Astrocyte (in vitro differentiated cells and primary cell): ENCODE measurements at places on chromosomes 7 and 10. TPM values are rescaled to one million over a fixed set of nuclear protein-coding genes. Genes with fewer than 3 reads are reported as not detected.

Gene BICC1
- 23.0 and 37.5 TPM in 2 replicates for total RNA-seq

DNA sequence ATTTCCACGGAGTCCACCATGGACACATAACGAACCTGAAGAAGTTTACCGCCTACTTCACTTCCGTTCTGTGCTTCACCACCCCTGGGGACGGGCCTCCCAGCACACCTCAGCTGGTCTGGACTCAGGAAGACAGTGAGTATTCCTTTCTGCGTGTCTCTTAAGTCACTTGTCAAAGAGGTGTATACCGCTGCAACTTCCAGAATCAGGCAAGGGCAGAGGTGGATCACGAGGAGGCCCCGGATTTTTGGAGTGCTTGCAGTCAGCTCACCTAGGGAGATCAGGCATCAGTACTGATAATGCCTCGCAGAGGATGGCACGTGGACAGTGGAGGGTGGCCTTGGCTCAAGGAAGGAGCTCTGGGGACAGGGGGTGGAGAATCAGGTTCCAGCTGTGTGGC lies 630.4 kb upstream of the FOXK1 start:
- no peak overlapping the region for H3K27ac ChIP-seq
- no peaks in the 10 kb centered on the region for H3K27me3 ChIP-seq
- no peaks in the 10 kb centered on the region for H3K36me3 ChIP-seq

DNA sequence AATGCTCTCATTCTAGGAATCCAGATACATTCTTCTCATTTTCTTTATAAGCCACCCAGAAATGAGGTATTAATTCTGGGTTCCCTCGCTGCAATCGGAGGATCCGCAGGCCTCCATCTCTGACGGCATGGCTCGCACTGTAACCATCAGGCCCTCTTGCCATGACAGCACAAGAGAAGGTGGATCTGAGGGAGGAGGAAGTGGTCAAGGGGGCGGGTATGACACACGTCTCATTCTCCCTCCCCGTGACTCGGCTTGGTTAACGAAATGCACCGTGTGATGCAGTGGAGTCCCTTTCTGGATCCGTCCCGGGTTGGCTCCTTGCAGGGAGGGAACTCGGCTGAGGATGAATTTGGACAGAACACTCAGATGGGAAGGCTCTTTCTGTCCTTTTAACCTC lies 280.2 kb downstream of the TCERG1L start:
- no peak for DNase-seq

Gene ZMYND11
- total RNA-seq: 37.9 and 40.1 TPM in 2 replicates

- no peaks in the 10 kb centered on the region for H3K4me1 ChIP-seq
- peaks cover 3% of the 10 kb centered on the region for H3K27me3 ChIP-seq
- peak; percentile 31 for DNase-seq
- peak overlapping the region; percentile 40 for H3K4me3 ChIP-seq
These were observed 127.9 kb upstream of the STK17A start for GRCh38 chr7:43454936-43455518.

GRCh38 chr10:27959093-27959715 lies 39.7 kb downstream of the ODAD2 start:
- peak; percentile 7 for DNase-seq
- H3K27me3 ChIP-seq: no peaks in the 10 kb centered on the region
- H3K4me3 ChIP-seq: no peak overlapping the region
- H3K36me3 ChIP-seq: no peaks in the 10 kb centered on the region
- no peak overlapping the region for H3K27ac ChIP-seq

DNA sequence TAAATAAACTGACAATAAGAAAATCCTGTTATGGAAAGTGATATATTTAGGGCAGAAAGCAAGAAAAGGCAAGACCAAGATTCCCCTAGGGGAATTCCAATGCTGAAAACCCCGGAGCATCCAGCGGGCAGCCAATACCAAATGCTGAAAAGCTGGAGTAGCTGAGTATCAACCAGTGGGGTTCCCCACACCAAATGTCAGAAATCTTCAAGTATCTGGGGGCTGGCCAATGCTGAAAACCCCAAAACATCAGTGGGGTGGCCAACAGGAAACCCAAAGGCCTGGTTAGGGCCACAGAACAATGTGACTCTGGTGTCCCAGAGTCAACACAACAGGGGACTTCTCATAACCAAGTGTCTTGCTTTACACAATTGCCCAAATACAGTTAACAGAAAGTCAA lies 271.8 kb upstream of the CACNA2D1 start:
- no peak overlapping the region for H3K4me3 ChIP-seq
- no peak overlapping the region for H3K27ac ChIP-seq
- H3K36me3 ChIP-seq: no peaks in the 10 kb centered on the region
- no peak for DNase-seq
- H3K4me1 ChIP-seq: no peaks in the 10 kb centered on the region

DNA sequence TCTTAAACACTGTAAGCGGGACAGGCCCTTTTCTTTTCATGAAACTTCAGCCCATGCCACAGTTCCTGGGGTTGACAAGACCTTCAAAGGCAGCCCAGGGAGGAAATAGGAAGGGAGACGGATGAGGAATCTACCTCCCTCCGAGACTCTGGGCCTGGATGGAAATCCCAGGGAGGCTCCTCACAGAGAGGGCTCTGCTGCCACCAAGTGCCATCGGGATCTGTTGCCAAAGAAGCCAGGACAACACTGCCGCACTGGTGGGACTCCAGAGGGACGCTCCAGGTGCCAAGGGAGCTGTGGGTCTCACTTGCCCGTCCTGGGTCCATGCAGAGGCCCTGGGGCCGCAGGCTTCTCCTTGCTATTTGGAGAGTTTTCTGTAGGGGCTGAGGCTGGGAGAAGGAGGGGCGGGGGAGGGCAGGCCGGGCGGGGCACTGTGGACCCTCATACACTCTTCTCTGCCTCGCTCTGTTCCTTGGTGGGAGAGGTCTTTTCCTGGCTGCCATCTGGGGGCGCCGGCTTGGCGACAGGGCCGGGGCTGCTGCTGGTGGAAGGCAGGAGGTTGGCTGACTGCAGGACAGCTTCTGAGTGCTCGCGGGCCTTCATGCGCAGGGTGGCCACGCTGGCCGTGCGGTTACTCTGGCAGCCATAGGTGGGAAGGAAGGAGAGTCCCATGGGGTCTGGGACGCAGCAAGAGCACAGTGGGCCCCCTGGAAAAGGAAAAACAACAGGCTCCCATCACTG lies 30.0 kb downstream of the DRGX start:
- H3K27me3 ChIP-seq: no peaks in the 10 kb centered on the region
- no peak overlapping the region for H3K27ac ChIP-seq
- H3K4me3 ChIP-seq: no peak overlapping the region
- H3K4me1 ChIP-seq: peaks cover 8% of the 10 kb centered on the region

DNA sequence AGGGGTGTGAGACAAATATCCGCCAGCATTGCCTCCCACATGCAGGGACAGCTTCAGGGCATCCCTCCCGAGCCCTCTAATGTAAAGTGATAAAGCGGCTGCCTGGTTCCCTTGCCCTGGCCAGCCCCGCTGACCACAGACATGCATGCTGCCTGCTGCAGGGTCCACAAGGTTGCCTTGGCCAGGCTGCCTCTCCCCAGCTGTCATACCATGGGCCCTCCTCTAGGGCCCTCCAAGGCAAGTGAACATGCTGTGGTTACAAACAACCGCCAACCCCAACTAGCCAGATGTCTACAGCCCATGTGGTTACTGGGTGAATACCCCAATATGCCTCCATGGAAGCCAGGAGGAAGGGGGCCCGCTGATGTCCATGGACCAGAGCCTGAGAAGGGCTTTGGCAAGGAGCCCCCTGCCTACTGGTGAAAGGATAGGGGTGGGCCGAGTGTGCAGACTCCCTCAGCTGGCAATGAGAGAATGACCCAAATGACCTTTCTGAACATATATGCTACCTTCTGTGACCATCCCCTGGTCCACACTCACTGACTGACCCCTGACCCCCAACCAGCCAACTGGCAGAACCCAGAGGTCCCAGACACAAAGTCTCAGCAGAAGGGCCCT lies 37.4 kb downstream of the GRID1 start:
- H3K4me3 ChIP-seq: no peak overlapping the region
- H3K4me1 ChIP-seq: no peaks in the 10 kb centered on the region
- no peak for DNase-seq
- no peak overlapping the region for H3K27ac ChIP-seq

- H3K27ac ChIP-seq: no peak overlapping the region
- H3K27me3 ChIP-seq: no peaks in the 10 kb centered on the region
- no peaks in the 10 kb centered on the region for H3K36me3 ChIP-seq
- peaks cover 21% of the 10 kb centered on the region for H3K4me1 ChIP-seq
- H3K4me3 ChIP-seq: no peak overlapping the region
These were observed 110.3 kb upstream of the GATA3 start for GRCh38 chr10:7944215-7944480.

- no peak overlapping the region for H3K27ac ChIP-seq
- no peaks in the 10 kb centered on the region for H3K4me1 ChIP-seq
- no peak overlapping the region for H3K4me3 ChIP-seq
- no peak for DNase-seq
- H3K27me3 ChIP-seq: no peaks in the 10 kb centered on the region
These were observed 25.8 kb downstream of the TWIST1 start for GRCh38 chr7:19091550-19092200.

GRCh38 chr10:50552771-50553535 lies 70.8 kb downstream of the SGMS1 start:
- no peak overlapping the region for H3K27ac ChIP-seq
- H3K4me3 ChIP-seq: no peak overlapping the region
- H3K27me3 ChIP-seq: no peaks in the 10 kb centered on the region
- peak; percentile 41 for DNase-seq
- H3K4me1 ChIP-seq: peaks cover 10% of the 10 kb centered on the region
- H3K36me3 ChIP-seq: no peaks in the 10 kb centered on the region

DNA sequence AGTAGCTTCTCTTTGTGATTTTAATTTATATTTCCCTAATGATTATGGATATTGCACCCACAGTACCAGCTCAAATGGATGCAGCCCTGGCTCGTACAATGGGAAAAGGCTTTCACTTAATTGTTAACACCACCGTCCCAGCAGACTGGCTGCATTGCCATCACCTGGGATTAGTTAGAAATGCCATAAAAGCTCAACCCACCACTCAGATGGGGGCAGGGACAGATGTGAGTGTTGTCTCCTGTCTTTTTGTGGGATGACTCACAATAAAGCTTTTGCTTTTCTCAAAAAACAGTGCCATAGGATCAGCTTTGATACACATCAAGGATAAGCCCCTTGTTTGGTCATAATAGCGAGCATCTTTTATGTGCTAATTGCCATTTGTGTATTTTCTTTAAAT lies 729.1 kb downstream of the TNS3 start:
- no peaks in the 10 kb centered on the region for H3K4me1 ChIP-seq
- no peaks in the 10 kb centered on the region for H3K27me3 ChIP-seq
- no peak overlapping the region for H3K27ac ChIP-seq
- no peak for DNase-seq
- H3K4me3 ChIP-seq: no peak overlapping the region
- no peaks in the 10 kb centered on the region for H3K36me3 ChIP-seq

DNA sequence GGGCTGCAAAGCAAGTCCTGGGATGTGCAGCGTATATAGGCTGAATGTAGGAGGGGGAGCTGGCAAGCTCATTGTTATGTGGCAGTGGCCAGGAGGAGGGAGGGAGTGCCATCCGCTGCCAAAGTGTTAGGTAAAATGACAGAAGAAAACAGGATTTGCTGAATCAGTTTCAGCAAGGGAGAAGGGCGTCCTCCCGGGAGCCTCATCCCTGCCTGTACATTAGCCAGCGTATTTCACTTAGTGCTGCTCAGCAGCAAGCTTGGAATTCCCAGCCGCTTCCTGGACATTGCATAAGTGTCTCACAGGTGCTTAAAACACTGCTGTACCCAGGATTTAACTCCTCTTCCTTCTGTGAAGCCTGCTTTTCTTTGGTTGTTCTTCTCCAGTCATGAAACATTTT lies 2.5 kb downstream of the NIPSNAP2 start:
- no peaks in the 10 kb centered on the region for H3K36me3 ChIP-seq
- H3K27ac ChIP-seq: no peak overlapping the region
- H3K4me1 ChIP-seq: peaks cover 7% of the 10 kb centered on the region
- no peak overlapping the region for H3K4me3 ChIP-seq
- DNase-seq: no peak

GRCh38 chr7:85940798-85941197 lies 702.9 kb upstream of the GRM3 start:
- H3K27ac ChIP-seq: no peak overlapping the region
- H3K4me1 ChIP-seq: no peaks in the 10 kb centered on the region
- DNase-seq: no peak
- H3K36me3 ChIP-seq: no peaks in the 10 kb centered on the region
- H3K27me3 ChIP-seq: no peaks in the 10 kb centered on the region

DNA sequence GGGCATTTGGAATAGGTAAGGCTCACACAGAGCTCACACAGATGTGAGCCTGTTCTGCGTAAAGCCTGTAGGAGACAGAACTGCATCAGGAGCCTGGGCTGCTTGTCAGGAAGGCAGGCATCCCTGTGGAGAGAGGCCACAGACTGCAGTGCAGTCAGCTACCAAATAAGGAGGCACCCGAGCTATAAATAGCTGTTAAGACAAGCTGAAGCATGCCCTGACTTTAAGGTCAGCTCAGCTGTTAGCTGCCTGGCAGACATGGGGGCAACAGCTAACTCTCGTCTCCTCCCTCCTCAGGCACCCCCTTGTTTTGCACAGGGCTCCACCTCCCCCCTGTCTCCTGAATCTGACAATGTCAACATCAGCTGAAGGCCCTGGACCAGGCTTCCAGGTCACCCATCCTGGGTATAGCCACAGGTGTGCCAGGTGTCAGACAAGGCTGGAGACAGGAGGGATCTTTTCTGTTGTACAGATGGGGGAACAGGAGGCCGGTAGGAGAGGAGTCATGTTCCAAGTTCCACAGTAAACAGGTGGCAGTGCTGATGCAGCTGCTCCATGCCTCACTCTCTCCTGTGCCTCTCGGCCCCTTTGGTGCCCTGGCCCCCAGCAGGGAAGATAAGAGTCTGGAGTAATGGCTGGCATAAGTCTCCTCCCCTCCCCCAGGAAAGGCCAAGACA lies 27.6 kb upstream of the MKRN1 start:
- no peaks in the 10 kb centered on the region for H3K27me3 ChIP-seq
- H3K4me1 ChIP-seq: peaks cover 8% of the 10 kb centered on the region
- no peaks in the 10 kb centered on the region for H3K36me3 ChIP-seq

GRCh38 chr10:100433253-100434240 lies 29.3 kb upstream of the WNT8B start:
- no peak overlapping the region for H3K27ac ChIP-seq
- no peaks in the 10 kb centered on the region for H3K36me3 ChIP-seq
- H3K4me1 ChIP-seq: no peaks in the 10 kb centered on the region
- peak; percentile 64 for DNase-seq
- H3K4me3 ChIP-seq: no peak overlapping the region

Gene TRIM74
- total RNA-seq: 0.79 and 0.91 TPM in 2 replicates

GRCh38 chr7:106862317-106863089 lies 2.6 kb upstream of the PIK3CG start:
- no peaks in the 10 kb centered on the region for H3K27me3 ChIP-seq
- H3K36me3 ChIP-seq: no peaks in the 10 kb centered on the region
- no peak overlapping the region for H3K27ac ChIP-seq
- DNase-seq: no peak

Gene EGFR
- total RNA-seq: 22.0 and 27.3 TPM in 2 replicates

Gene CDC14C
- total RNA-seq: 0.14 and 0.17 TPM in 2 replicates

DNA sequence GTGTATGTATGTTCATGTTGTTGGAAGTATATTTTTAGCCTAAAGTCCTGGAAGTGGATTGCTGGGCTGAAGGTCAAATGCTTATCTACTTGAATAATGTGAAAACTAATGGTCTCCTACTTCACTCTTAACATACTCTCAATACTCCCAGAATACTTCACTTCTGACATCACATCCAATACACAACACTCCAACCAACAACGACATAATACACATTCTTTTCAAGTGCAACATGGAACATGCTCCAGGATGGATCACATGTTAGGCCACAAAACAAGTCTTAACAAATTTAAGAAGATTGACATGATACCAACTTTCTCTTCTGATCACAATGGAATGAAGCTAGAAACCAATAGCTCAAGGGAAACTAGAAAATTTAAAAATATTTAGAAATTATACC lies 126.9 kb upstream of the ADCY1 start:
- no peak overlapping the region for H3K4me3 ChIP-seq
- H3K27ac ChIP-seq: no peak overlapping the region
- no peaks in the 10 kb centered on the region for H3K36me3 ChIP-seq

Gene COBL
- 3.6 and 6.4 TPM in 2 replicates for total RNA-seq
